ENCODE measurements at places on chromosomes 3 and 15.

DNA sequence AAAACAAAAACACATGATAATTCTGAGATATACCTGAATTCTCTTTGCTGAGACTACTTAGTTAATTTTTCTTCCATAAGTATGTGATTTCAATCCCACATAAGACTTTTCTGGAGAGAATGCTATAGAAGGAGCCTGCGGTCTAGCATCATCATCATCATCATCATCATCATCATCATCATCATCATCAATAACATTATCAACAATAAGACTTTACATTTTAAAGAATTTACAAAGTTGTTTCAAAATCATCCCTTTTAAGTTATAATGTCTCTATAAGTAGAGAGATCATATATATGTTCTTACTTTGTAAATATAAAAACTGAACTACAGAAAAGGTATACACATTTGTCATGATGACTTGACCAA lies 965.3 kb downstream of the ROBO1 start:
- no peak for DNase-seq

DNA sequence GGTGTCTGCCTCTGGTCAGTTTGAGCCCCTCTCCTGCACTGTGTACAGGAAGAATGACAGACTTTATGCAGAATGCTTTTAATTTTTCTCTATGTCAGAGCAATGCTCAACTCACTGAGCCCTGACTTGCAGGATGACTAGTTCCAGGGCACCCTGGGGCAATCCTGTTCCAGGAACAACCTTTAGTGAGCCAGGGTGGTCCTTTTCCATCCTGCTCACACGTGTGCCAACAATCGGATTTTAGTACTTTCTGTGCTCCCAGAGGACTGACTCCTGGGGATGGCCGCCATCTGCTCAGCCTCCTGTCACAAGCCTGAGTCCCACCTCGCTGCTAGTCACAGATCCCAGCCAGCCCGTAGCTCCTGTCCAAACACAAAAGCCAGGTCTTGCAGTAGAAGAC lies 48.2 kb upstream of the ALDH1A3 start:
- no peak for DNase-seq

- DNase-seq: no peak
Measured at GRCh38 chr3:49916686-49917085, 12.9 kb downstream of the MON1A start.

DNA sequence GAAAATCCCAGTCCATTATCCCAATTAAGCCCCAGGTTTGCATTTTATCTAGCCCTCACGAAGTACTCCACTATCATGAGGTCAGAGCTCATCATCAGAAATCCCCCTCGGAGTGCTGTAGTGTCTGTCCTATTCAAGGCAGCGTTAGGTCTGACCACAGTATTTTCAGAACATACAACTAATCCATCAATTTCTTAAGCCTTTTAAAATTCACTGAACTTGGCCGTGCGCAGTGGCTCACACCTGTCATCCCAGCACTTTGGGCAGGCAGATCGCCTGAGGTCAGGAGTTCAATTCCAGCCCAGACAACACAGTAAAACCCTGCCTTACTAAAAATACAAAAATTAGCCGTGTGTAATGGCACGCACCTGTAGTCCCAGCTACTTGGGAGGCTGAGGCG lies 11.9 kb downstream of the VGLL4 start:
- DNase-seq: no peak

- no peak for DNase-seq
Measured at GRCh38 chr3:7447197-7447769, 586.4 kb downstream of the GRM7 start.
